H4 (cell line): ENCODE measurements at places on chromosomes 7 and 10. TPM values are rescaled to one million over a fixed set of nuclear protein-coding genes. Genes with fewer than 3 reads are reported as not detected.

Gene GBX1
- total RNA-seq, result not detected in 2 replicates

- no peak for DNase-seq
Measured at GRCh38 chr7:132112106-132112505, 464.2 kb downstream of the PLXNA4 start.

- DNase-seq, result peak; percentile 80
Measured at GRCh38 chr10:29160150-29160617, 128.7 kb upstream of the LYZL1 start.

- peak; percentile 75 for DNase-seq
Measured at GRCh38 chr7:155665957-155666287, 21.5 kb downstream of the RBM33 start.
